Retina (tissue), 1 donor: ENCODE measurements at places on chromosomes 12 and 14.
A peak's percentile ranks its signal among the peaks of the same experiment; 100 is the strongest.

DNA sequence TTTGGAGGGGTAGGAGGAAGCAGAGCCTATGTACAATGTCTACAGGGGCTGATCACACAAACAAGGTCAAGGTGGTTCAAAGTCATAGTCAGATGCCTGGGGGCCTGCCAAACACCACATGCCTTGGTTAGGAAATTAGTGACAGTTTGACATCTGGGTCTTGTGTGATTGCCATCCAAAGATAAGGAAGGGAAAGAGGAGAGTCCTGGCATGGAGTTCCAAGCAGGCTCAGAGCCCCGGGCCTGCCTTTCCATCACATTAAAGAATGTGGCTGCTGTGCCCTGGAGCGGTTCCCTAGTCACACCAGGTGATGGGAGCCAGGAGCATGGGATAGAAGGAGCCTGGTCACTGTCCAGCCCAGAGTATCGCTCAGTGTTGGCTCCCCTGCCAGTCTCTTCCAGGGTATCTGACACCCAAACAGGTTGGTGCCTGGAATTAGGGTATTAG is 53.6 kb upstream of the BCL2L14 start:
- DNase-seq, result no peak

DNA sequence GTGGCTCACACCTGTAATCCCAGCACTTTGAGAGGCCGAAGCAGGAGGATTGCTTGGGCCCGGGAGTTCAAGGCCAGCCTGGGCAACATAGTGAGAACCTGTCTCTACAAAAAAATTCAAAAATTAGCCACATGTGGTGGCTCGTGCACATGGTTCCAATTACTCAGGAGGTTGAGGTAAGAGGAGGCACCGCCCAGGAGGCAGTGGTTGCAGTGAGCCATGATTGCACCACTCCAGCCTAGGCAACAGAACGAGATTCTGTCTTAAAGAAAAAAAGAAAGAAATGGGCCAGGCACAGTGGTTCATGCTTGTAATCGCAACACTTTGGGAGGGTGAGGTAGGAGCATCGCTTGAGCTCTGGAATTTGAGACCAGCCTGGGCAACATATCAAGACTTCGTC is 33.5 kb downstream of the MAP1LC3B2 start:
- DNase-seq, result no peak

DNA sequence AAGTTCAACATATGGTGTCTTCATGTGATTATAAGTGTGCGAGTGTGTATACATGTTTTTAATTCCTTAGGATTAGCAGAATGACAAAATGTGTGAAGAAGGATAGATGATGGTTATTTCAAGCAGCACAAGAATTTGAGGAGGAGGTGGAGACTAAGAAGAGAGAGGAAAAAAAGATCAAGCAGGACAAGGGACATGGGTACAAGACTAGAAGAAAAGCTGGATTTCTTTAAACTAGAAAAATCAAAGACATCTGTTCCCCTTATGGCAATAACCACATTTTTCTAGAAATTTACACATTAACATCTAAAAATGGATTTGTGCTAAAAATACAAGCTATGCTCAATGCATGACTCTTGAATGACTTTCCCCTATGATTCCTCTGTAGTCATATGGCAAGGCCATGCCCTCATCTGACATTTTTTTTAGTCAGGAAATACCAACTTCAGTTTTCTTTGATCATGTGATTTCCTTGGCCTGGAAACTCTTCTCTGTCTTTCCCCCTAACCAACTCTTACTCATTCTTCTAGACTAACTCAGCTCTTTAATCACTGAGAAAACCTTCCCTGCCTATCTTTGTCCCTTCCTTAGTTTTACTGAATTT is 435.8 kb downstream of the NRXN3 start:
- no peak for DNase-seq

GRCh38 chr12:133120385-133121191 is 9.5 kb downstream of the ZNF891 start:
- no peak for DNase-seq

- DNase-seq, result no peak
Observed at GRCh38 chr12:31524791-31525495, 66.0 kb downstream of the DENND5B start.

GRCh38 chr12:2783936-2784600 is 10.7 kb upstream of the FKBP4 start:
- peak; percentile 82 for DNase-seq

DNA sequence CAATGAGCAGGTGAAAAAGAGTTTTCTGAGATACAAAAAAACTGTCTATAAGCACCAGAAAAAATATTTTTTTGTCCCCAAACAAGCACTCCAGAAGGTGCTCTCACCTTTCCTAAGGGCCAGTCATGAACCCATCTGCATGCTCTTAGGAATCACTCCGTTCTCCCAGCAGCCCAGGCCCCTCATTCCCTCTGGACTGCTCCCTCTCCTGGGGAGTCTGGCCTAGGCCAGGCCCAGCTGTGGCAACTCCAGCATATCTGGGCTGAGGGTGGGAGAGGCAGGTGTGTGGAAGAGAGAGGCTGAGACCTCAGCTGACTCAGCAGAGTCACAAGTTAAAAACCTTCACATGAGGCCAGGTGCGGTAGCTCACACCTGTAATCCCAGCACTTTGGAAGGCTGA is 54.6 kb downstream of the TRAFD1 start:
- no peak for DNase-seq

GRCh38 chr14:32625211-32625610 is 296.1 kb downstream of the AKAP6 start:
- no peak for DNase-seq

DNA sequence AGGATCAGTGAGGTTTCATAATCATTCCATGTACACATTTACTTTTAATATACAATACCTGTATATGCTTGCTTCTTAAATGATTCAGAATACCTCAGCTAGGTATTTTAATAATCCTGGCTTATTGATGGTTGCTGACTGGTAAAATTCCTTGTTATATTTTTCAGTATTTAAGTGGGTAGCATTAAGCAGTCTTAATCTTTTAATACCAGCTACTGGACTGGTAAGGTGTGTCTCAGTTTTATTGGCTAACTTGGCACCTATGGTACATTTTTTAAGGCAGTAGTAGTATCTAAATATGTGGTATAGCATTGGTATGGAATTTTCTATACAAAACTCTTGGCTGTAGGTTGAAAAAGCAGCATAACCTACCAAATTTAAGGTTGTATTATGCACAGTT is 96.6 kb downstream of the RAD52 start:
- no peak for DNase-seq

GRCh38 chr14:64755781-64756221 is 51.6 kb downstream of the PLEKHG3 start:
- no peak for DNase-seq

DNA sequence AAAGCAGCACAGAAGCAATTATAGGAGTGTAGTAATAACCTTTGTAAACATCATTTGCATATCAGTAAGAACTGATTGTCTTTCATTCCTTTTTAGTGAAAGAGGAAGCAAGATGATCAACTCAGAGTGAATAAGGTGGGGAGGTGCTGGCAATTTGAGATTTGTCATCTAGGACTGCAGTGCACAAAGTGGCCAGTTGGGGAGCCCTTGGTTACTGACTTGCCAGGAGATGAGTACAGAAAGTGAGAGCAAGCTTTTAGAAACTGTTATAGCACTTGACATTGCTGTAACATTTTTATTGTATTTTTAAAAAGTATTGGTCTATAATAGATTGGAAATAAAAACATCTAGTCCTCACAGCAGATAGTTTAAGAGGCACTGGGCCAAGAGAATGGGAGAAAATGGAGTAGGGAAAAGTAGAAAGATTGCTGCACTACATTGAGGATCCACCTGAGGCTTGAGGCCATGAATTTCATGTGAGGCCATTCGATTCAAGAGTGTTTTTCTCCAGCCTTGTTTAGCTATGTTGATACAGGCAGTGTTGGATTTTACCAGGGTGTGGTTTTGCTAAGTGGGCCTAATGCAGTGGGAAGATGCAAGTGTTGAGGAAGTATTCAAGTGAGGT is 98.2 kb downstream of the SNAPC1 start:
- no peak for DNase-seq

DNA sequence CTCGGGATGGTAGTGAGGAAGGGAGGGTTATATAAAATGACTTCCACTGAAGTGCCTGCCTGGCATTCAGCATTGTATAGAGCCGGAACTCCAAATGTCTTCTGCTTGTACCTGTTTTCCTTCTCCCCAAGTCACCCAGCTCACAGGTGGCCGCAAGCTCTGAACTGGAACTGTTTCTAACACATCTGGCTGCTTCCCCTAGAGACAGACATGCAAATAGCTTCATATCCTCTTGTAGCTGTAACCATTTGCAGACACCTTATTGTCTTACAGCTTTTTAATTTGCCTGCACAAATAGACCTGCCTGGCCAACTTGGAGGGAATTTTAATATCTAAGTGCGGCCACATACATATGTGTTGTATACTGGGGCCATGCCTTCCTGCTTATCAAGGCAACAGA is 126.0 kb downstream of the CHST11 start:
- DNase-seq, result no peak
